Glutamatergic neuron (in vitro differentiated cells): ENCODE measurements at places on chromosomes 11 and 22.
A peak's percentile ranks its signal among the peaks of the same experiment; 100 is the strongest.

- no peak overlapping the region for H3K4me3 ChIP-seq
- peaks cover 9% of the 10 kb centered on the region for H3K27me3 ChIP-seq
- H3K27ac ChIP-seq, result no peak overlapping the region
- no peak for DNase-seq
- H3K4me1 ChIP-seq, result peaks cover 4% of the 10 kb centered on the region
- H3K36me3 ChIP-seq, result peaks cover 5% of the 10 kb centered on the region
Measured at GRCh38 chr22:45426387-45426786, 12.9 kb downstream of the RIBC2 start.

GRCh38 chr22:29689880-29690213 lies 30.0 kb upstream of the CABP7 start:
- H3K36me3 ChIP-seq, result no peaks in the 10 kb centered on the region
- H3K4me3 ChIP-seq, result peak overlapping the region; percentile 56
- peak overlapping the region; percentile 71 for H3K27ac ChIP-seq
- peaks cover 10% of the 10 kb centered on the region for H3K27me3 ChIP-seq

DNA sequence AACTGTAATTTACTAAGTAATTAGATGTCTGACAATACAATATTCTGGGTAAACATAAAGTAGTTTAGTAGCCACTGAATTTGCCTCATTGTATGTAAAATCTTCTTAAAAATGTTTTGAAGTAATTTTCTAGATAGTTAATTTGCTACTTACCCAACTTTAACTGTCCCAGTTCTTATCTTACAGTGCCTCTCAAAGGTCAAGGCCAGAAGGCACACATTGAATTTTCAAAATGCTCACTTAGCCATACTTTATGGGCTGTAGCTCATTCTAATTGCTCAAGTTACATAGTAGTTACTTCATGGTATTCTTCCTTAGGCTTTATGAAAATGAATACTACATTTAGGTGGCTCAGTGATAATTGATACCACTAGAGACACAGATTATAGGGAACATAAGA lies 666.6 kb downstream of the CNTN5 start:
- no peaks in the 10 kb centered on the region for H3K27me3 ChIP-seq

DNA sequence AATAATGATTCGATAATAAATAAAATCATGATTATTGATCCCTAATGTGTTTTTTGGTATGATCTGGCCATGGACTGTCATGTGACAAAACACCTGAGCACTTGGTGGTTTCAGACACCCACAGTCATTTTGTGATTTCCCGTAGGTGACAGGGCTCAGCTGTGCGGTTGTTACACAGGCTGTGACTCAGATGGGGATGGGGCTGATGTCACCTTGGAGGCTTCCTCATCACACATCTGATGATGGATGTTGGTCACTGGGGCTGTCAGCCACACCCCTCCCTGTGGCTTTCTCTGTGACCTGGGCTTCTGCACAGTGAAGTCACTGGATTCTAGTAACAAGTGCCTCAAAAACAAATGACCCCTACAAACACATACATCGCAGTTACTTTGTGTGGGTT lies 995.1 kb downstream of the BRD1 start:
- no peak for DNase-seq
- H3K27me3 ChIP-seq, result peaks cover 10% of the 10 kb centered on the region
- H3K4me3 ChIP-seq, result no peak overlapping the region
- no peak overlapping the region for H3K27ac ChIP-seq
- no peaks in the 10 kb centered on the region for H3K4me1 ChIP-seq
- H3K36me3 ChIP-seq, result peaks cover 14% of the 10 kb centered on the region

GRCh38 chr11:21641869-21642268 lies 551.0 kb upstream of the ANO5 start:
- no peaks in the 10 kb centered on the region for H3K27me3 ChIP-seq
- no peak for DNase-seq
- no peaks in the 10 kb centered on the region for H3K36me3 ChIP-seq
- H3K4me1 ChIP-seq, result no peaks in the 10 kb centered on the region

DNA sequence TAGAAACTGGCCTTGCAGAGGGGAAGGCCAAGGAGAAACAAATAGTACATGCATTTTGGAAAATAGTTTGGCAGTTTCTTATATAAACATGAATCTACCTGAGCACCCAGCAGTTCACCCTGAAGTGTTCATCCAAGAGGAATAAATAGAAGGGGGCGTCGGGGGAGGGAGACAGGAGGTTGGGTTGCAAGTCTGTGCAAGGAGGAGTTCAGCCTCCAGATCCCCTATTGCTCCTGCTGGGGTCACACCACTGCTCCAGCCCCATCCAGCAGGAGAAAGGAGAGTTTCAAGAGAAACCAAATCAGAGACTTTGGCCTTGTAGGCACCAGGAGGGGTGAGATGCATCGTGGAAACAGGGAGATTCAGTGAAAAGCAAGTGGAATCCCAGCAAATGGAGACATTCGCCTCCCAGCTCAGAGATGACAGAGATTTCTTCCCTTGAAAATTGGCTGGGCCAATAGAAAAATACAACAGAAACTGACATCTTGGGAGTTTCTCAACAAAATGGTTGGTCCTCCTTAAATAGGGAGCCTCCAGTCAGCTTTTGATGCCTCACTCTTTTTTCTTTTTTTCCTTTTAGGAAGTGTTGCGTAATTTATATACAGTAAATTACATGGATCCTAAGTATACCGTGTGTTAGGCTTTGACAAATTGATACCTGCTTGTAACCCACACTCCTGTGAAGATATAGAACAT lies 34.1 kb downstream of the OTOG start:
- no peak overlapping the region for H3K4me3 ChIP-seq
- no peaks in the 10 kb centered on the region for H3K36me3 ChIP-seq
- H3K4me1 ChIP-seq, result no peaks in the 10 kb centered on the region
- H3K27ac ChIP-seq, result no peak overlapping the region

DNA sequence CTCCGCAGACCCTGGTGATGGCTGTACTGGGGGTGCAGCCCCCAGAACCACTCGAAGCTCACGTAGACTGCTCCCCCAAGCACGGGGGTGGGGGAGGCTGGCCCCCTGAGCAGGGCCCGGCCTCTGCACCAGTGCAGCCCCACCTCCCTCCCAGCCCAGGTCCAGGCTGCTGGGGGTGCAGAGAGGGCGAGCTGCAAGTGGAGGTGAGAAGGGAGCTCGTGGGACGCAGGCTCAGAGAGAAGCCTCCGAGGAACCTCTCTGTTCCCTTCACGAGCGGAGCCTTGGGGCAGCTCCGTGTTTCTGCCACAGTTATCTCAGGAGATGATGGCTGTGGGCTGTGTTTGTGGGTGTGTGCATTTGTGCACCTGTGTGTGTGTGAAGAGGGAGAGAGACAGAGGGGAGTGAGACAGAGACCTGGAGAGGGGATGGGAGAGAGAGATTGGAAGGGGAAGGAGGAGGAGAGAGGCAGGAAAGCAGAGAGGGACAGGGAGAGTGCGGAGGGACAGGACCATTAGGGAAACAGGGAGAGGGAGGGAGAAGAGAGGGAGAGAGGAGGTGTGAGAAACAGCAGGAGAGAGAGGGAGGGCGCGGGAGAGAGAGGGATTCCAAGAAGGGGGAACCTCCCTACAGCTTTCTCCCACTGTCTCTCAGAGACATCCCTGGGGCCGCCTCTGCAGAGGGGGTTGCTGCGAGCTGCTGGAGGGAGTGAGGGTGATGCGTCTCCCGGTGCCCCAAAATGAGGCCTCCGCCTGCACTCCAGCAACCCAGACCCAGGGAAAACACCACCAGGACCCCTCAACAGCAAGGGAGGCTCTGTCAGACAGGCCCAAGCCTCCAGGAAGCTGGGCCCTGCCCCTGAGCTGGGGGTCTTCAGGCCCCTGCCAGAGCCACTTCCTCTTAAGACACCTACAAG lies 1488.6 kb downstream of the BRD1 start:
- H3K4me1 ChIP-seq, result peaks cover 6% of the 10 kb centered on the region
- DNase-seq, result no peak
- no peak overlapping the region for H3K27ac ChIP-seq
- H3K36me3 ChIP-seq, result no peaks in the 10 kb centered on the region
- H3K27me3 ChIP-seq, result peaks cover 20% of the 10 kb centered on the region
- no peak overlapping the region for H3K4me3 ChIP-seq

DNA sequence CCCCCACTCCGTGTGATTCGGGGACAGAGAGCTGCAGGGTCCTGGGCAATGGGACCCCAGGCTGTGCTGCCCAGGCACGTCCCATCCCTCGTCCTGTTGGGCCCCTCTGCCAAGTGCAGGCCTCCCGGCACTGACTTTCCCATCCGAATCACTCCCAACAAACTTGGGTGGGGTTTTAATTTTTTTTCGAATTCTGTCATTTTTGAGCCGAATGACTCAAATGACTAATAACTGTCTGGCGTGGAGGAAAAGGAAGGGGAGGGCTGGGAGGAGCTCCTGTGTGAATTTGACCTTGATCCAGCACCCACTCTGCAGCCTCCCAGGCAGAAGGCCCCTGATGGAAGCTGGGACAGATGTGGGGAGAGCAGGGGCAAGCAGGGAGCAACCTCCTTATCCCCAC lies 1173.2 kb downstream of the BRD1 start:
- no peak overlapping the region for H3K4me3 ChIP-seq
- DNase-seq, result no peak
- no peaks in the 10 kb centered on the region for H3K4me1 ChIP-seq
- H3K27ac ChIP-seq, result no peak overlapping the region

DNA sequence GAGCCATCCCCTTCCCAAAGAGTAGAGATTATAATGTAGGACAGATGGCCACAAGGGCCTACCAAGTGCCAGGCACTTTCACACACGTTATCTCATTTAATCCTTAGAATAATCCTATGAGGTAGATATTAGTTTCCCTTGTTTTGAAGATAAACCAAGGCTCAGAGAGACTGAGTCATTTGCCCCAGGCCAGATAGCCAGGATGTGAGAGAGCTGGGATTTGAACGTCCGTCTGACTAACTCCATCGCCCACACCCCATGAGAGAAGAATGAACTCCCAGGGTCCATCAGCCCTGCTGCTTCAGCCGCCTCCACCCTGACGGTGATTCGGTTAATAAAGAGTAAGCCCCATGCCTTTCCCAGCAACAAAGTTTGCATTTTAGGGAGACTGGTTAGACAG lies 10.7 kb downstream of the PRG3 start:
- peaks cover 19% of the 10 kb centered on the region for H3K27me3 ChIP-seq
- no peak overlapping the region for H3K27ac ChIP-seq
- no peak for DNase-seq
- H3K4me3 ChIP-seq, result no peak overlapping the region

GRCh38 chr22:21714786-21715185 lies 20.8 kb downstream of the YPEL1 start:
- H3K36me3 ChIP-seq, result peaks cover 11% of the 10 kb centered on the region
- H3K27me3 ChIP-seq, result peaks cover 1% of the 10 kb centered on the region
- DNase-seq, result no peak
- H3K4me1 ChIP-seq, result peaks cover 29% of the 10 kb centered on the region
- peak overlapping the region; percentile 10 for H3K27ac ChIP-seq
- H3K4me3 ChIP-seq, result no peak overlapping the region

DNA sequence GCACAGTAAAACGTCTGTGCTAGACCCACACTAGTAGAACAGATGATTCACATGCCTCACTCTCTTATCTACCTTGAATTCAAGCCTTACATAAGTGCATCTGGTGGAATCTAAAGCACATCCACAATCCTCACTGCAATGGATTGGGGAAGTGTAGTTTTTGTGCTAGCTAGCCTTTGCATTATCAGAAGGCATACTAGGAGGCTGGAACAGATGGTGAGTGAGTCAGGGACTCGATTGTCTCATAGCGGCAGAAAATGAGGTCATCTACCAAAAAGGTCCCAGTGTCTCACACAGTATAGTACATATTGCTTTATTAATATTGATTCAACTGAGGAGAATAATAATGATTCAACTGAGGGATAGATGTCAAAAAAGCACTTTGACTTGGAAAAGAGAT lies 9.3 kb downstream of the MSANTD4 start:
- peak overlapping the region; percentile 99 for H3K27ac ChIP-seq
- H3K36me3 ChIP-seq, result peaks cover 8% of the 10 kb centered on the region

DNA sequence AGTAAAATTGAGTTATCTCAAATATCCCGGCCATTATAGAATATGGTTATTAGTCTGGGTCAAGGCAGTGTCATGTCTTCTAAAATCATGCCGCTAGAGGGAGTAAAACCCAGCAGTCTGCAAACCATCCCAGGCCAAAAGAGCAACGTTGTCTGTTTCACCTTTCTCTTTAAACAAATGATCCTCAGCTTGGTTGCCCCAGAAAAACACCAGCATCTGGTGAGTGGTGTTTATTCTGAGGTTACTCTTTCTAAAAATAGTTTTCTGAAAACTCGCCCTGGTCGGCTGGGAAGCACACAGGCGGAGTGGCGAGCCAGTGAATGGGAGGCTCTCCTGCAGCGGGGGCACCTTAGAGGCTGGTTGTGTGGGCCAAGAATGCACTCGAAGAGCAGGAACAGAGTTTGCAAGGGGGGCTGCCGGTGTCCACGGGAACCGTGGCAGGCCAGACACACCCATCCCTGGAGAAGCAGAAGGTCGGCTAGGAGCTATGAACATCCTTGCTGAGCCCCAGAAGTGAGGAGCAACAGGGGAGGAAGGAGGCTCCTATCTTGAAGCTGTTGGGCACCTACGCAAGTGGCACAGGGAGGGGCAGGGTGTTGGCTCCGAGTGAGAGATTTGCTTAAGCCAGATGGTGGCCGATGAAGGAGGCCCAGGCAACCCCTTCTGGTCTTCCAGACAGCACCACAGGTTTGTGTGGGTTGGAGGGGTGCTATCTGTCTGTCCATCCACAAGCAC lies 297.1 kb downstream of the ETS1 start:
- peaks cover 6% of the 10 kb centered on the region for H3K27me3 ChIP-seq
- no peak overlapping the region for H3K27ac ChIP-seq
- no peaks in the 10 kb centered on the region for H3K4me1 ChIP-seq
- H3K36me3 ChIP-seq, result no peaks in the 10 kb centered on the region

DNA sequence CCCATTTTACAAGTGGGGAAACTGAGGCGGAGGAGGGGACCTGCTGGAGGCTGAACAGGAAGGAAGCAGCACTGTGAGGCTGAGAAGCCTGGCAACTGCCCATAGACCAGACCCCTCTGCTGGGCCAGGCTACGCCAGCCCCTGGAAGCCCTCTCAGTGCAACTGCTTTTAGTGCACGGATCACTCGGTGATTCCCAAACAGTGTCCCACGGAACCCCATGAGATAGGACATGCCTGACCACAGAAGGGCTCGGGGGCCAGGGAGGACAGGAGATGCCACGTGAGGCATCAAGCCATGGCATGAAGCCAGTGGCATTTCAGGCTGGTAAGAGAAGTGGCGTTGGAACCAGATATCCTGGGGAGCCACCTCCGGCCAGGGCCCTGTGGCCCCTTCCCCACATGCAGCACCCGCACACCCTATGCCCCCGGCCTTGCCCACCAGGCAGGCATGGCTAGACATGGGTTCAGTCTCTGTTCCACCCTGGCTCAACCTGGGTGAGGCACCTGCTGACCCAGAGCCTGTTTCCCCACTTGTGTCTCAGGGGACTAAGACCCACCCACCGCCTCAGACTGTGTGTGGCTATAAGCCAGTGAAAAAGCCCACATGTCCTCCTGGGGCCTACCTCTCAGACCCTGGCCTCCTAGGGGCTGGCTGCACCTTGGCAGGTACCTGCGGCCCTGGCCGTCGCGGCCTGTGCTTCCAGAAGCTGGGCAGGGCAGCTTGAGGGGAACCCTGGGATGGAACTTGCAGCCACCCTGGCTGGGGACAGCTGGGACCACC lies 84.1 kb downstream of the WNT7B start:
- H3K27me3 ChIP-seq, result no peaks in the 10 kb centered on the region
- no peak overlapping the region for H3K27ac ChIP-seq
- H3K4me1 ChIP-seq, result no peaks in the 10 kb centered on the region
- DNase-seq, result peak; percentile 9
- no peak overlapping the region for H3K4me3 ChIP-seq

- no peak for DNase-seq
- H3K4me1 ChIP-seq, result no peaks in the 10 kb centered on the region
- H3K27me3 ChIP-seq, result no peaks in the 10 kb centered on the region
- no peak overlapping the region for H3K4me3 ChIP-seq
- H3K36me3 ChIP-seq, result no peaks in the 10 kb centered on the region
- no peak overlapping the region for H3K27ac ChIP-seq
Measured at GRCh38 chr11:6083129-6083528, 24.4 kb upstream of the OR56B4 start.
